Stimulated activated CD4-positive, alpha-beta T cell treated with anti-CD3 and anti-CD28 coated beads, Interleukin-1b, Interleukin-23, amount 100 ng/mL, for 48 hours (primary cell): ENCODE measurements at places on chromosomes 16 and 17.

DNA sequence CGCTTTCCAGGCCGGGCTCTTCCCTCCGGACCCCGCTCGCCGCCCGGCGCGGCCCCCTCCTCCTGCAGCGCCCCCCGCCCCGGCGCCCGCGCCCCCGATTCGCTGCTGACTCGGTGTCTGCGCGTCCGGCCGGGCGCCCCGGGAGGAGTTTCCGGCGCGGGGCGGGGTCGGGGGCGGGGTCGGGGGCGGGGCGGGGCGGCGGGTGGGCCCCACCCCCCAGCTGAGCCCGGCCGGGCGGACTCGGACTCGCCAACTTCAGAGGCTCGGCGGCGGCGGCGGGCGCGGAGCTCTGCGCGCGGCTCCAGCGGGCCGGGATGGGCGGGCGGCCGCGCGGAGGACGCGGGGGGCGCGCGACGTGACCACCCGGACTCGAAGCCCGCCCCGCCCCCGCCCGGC lies at the start of gene METRNL:
METRNL (plus strand) TSS at position 258 of the 396 bp plus-strand sequence. CDS start 207 bp downstream, outside the sequence.
- peak; percentile 64 for DNase-seq

DNA sequence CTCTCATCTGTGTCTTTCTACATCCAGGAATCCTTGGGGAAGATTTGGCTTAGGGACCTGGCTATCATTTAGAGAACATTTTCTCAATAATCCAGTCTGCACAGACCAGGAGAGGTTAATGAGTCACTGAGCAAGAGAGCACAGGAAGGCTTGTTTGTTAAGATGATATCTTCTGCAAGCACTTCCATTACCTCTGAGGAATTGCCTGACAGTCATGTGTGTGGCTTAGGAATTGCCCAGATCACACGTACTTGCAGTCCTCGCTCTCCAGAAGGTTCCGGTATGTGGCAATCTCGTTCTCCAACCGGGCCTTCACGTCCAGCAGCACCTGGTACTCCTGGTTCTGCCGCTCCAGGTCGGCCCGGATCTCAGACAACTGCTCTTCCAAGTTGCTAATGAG lies 3.3 kb downstream of the KRT37 start:
- DNase-seq: no peak

DNA sequence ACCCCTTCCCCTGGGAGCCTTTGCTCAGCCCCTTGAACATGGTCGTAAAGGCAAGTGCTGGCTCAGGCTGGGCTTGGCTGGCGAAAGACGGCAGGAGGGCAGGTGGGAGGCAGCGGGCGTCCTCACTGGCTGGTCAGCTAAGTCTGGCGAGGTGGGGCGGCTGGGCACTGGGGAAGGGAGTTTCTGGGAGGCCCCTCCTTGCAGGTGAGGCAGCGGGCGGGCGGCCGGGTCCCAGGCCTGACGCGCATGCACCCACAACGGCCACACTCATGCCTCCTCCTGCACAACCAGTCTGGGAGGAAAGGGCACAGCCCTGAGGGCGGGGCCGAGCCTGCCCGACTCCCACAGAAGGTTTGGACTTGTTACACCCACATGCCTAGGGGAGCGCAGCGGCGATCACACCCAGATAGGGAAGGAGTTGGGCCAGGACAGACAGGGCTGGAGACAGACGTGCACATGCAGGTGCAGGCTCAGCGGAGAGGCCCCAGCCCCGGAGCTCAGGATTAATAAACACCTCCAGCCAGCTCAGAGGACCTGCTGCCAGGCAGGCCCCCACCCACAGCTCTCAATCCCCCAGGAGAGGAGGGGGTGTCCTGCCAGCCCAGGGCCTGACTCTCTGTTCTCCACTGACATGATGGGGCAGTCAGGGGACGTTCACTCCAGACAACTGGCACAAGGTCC lies at the start of gene EVPL:
EVPL (minus strand) TSS at position 148 of the 681 bp plus-strand sequence; CDS start at position 40, 108 bp downstream.
- no peak for DNase-seq

DNA sequence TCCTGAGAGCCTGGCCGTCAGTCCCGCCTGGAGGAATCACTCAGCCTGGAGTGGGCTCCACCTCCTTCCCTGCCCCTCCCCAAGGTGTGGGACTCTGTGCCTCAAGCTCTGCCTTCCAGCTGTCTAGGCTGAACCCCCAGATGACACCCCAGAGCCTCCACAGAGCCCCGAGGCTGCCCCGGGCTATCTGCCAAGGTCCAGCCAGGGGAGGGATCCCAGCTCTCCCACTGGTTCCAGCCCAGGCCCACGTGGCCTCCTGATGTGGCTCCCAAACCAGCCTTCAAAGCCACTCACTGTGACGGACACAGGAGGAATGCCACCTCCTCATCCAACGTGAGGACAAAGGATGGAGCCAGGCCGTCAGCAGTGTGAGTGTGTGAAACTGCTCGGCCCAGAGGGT lies 45.6 kb upstream of the ENPP7 start:
- no peak for DNase-seq

DNA sequence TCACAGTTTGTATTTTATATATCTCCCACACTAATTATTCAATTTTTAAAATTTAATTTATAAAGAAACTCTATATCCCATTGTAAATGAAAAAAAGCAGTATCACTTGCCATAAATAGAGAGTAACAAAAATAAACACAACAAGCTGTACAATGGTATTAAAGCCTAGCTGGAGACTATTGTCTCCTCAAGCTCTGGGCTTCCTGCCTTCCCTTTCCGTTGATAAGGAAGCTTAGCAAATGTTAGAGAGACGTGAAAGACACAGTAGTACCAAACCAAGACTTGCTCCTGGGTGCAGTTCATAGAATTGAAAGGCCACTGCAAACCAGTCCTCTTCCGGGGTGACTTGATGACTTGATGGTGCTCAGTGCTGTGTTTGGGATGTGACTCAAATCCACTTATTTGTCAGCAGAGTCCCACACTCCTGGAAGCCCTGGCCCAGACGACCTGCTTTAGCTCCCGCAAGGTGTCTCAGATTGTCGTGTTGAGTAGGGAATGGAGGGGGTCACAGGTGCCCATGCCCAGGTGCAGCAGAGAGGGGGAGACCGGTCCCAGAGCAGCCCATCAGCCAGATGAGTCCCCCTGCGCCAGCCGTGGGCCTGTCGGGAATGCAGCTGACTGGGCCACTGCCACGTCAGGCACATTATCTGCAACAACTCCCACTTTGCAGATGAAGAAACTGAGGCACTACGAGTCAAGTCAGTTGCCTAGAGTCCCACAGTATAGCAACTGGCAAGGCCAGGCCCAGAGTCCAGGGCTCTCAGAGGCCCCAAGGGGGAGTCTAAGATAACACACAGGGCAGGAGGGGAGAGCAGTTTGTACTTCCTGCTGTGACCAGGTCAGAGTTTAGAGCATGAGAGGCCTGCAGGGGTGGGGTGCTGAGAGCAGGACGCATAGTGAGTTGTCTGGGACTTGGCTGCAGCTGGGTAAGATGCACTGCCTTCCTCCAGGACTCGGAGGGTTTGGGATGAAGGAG lies 40.5 kb downstream of the PSME3IP1 start:
- no peak for DNase-seq

DNA sequence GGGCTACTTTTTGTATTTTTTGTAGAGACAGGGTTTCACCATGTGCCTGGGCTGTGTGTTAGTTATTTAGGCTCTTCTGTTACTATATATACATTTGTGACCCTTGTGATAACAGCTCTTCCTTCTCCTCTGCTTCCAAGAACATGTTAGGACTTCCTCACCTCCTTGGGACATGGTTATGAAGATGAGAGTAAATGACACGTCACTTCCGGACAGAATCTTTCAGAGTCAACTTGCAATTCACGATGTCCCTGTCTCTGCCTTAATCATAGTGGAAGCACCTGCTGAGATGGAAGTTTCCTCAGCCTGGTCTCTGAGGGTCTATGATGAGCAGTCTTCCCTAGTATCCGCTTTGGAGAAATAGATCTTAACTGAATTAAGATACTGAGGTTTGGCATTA lies 42.9 kb downstream of the CCDC42 start:
- no peak for DNase-seq

DNA sequence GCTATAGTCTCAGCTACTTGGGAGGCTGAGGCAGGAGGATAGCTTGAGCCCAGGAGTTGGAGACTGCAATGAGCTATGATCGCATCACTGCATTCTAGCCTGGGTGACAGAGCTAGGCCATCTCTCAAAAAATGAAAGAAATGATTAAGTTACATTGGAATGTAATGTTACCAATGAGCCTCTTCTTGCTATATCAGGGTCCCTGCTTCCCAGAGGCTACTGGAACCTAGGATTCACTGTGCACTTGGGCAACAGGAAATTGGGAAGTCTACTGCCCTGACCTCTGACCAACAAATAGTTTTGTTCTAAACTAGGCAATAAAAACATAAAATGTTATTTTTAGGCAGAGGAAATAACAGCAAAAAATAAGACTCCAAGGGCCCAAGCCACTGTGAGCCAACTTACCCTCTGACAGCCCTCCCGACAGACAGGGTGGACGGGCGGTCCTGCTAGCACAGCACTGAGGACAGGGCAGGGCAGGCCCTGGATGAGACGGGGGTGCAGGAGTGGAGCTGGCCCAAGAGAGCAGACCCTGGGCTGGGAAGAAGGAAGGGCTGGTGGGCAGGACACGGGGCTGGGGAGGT lies 27.5 kb downstream of the NSMCE1 start:
- DNase-seq: no peak

GRCh38 chr17:36504156-36504545 lies 17.7 kb downstream of the ZNHIT3 start:
- no peak for DNase-seq

DNA sequence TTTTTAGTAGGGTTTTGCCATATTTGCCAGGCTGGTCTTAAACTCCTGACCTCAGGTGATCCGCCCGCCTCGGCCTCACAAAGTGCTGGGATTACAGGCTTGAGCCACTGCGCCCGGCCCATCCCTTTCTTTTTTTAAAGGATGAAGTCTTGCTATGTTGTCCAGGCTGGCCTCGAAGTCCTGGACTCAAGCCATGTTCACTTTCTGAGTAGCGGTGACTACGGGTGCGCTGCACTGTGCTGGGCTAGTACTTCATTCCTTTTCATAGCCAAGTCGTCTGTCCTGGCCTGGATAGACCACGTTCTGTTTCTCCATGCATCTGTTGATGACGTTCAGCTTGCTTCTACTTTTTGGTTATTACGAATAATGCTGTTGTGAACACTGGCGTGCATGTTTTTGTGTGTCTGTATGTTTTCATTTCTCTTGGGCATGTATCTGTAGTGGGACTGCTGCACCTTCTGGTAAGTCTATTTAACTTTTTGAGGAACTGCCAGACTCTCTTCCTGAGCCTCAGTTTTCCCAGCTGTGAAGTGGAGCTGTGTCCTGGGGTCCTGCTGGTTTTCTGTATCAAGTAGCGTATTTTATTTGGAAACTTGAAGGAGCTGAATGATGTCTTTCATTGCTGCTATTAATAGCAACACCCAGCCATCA lies 40.0 kb upstream of the GSE1 start:
- no peak for DNase-seq

DNA sequence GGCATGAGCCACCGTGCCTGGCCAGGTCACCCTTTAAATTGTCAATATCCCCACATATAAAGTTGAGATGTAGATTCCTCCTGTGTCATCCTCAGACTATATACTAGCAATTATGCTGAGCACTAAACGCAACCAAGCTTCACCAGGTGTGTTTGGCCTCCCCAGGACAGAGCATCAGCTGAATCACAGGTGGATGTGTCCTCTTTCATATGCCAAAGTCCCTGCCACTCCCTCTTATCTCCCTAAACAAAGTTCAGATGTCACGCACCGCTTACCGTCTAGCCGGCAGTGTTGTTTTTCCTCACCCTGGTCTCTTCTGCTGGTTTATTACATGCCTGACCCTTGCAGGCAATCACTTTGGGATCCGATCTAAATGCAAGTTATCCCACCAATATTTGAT lies 43.8 kb upstream of the ARHGAP44 start:
- DNase-seq: no peak

DNA sequence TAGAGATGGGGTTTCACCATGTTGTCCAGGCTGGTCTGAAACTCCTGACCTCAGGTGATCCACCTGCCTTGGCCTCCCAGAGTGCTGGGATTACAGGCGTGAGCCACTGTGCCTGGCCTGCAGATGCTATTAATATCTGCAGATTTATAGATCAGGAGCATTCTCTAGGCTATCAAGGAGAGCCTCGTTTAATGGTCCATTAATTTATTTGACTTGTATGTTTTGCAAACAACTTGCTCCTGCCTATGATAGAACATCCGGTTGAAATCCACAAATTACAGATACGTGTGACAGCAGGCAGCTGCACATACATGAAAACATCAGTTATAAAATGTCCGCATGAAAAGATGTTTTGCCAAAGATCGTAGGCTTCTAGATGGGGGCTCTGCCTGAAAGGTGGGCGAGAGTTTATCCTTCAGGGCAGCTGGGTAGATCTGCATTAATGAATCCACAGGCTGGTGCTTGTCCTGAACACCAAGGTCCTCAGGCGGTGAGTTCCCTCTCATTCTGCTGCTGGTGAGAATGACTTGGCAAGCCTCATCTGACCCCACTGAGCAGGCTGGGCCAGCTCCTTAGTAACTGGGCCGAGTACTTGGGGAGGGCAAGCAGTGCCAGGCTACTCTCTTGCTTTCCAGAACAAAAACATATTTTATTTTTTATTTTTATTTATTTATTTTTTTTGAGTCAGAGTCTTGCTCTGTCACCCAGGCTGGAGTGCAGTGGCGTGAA lies 37.1 kb upstream of the MGAT5B start:
- no peak for DNase-seq

- no peak for DNase-seq
These were observed 14.2 kb upstream of the TBX21 start for GRCh38 chr17:47718634-47719405.

GRCh38 chr17:31731118-31731517 lies 127.9 kb downstream of the COPRS start:
- DNase-seq: no peak

- DNase-seq: no peak
These were observed 135.1 kb downstream of the MRM1 start for GRCh38 chr17:36736201-36737156.

- no peak for DNase-seq
These were observed 10.2 kb downstream of the MAP3K14 start for GRCh38 chr17:45306623-45307022.

GRCh38 chr17:65474660-65475059 lies 86.8 kb downstream of the AXIN2 start:
- DNase-seq: no peak

DNA sequence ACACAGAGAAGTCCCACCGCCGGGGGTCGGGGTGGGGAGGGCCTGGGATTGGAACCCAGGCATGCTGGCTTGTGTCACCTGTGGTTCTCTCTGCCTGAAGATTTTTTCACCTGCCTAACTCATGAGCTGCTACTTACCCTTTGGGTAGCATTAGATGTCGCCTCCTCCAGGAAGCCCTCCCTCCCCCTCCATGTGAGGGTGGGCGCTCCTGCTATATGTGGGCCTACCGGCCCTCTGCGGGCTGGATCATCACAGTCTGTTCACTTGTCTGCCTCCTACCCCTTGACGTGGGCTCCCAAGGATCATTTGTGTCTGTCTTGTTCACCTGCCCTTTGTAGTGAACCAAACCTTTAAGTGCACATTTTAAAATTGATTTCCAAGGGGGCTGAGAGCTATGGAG lies 106.8 kb downstream of the SEC14L1 start:
- no peak for DNase-seq

- DNase-seq: no peak
These were observed 1.6 kb downstream of the CTCF start for GRCh38 chr16:67563708-67564468.

GRCh38 chr16:54284931-54285413 lies 1.6 kb downstream of the IRX3 start:
- no peak for DNase-seq
